ENCODE measurements at places on chromosomes 12 and 14.
A peak's percentile ranks its signal among the peaks of the same experiment; 100 is the strongest.

DNA sequence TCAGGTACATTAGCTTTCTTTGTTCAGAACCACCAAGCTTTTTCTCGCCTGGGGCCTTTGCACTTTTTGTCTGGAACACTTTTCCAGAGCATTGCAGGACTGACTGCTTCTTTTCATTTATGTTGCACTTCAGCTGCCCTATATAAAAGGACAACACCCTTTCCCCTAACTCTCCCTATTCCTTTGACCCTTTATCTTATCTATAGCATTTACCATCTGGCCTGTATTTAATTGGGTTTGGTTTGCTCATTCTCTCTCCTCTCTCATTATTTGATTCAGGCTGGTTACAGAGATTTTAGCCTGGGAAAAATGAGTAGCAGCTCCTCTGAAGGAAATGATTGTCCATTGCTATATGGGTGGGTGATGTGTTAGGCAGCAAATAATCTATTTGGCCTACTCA is 165.4 kb downstream of the KICS2 start:
- DNase-seq = no peak

GRCh38 chr14:88825078-88825458 is 617 bp downstream of the TTC8 start:
- no peak for DNase-seq

DNA sequence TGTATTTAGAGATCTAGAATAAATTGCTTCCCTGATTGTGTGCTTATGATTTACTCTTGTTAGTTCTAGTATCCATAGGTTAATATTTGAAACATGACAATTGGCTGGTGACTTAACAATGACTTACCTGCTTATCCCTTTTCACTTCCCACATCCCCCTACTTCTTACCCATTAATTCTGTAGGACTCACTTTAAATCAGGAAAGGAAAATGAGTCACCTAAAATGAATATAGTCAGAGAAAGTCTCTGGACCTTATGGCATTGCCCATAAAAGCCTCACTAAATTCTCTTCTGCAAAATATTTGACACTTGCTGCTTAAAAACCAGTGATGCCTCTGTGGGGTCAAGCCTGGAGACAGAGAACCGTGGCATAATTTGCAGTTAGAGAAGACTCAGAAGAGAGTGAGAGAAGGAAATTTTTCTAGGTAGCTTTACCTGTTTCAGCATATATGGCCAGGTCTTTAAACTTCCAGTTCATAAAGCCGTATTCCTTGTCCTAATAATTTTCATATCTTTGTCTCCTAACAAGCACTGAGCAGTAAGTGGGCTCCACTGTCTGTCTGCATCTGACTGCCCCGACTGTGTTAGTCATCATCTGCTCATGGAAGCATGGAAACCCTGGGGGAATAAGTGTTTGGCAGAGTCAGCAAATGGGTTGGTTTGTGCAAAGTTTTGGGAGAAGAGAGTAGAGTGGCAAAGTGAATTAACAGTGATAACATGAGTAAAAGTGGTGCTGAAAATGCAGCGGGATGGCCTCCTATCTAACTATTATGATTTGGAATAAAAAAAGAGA is 294.4 kb downstream of the AKAP6 start:
- DNase-seq = no peak

DNA sequence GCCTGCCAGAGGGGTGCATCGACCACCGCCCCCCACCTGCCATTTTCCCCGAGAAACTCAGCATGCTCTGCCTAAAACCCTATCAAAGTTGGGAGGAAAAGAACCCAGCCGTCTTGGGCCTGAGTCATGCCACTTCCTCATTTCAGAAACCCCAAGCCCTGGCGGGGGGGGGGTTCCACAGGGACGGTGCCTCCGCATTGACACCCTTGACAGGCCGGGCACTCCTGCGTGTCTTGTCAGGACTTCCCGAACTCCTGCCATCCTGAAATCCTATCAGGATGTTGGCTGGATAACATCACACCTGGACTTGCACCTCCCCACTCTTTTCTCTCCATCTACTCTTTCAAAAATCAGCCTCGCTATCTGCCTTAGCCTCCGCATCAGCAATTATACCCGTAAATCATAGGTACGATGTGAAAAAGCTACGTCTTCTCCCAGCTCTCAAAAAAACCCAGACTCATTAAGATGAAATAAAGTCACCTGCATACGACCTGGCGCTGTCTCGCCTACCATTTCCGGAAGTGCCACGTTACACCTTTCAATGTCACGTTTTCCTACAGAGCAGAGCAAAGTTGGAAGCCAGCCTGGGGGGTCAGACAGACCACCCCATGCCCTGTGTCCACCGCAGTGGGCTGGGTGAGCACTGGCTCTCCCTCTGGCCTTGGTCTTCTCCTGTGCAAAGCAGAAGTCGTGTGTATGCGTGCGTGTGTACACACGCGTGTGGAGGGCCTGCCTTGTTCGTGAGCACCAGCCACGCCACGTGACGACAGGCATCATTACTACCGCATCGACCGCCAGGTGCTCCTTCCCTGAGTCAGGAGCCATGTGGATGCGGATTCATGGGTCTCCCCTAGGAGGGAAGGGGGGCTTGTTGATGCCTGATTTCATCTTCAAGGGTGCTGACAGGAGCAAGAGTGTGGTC is 96.7 kb downstream of the RFLNA start:
- no peak for DNase-seq

DNA sequence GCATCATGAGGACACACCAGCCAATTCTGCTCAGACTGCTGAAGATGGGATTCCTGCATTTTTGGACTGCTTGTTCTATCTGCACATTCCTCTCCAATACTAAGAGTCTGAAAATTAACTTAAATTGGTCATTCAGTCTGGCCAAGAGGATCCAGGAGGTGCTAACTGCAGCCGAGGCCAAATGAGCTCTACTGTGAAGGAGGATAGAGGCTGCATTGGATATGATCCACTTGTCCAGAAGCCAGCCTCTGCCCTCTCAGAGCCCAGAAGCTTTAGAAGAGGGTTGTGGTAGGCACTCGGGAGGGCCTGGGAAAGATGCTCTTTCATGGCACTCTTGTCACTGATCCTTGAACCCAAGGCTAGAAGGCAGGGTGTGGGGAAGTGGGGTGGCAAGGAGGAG is 37.1 kb upstream of the PLEK2 start:
- DNase-seq = no peak

- DNase-seq = peak; percentile 82
These were observed 415.4 kb upstream of the CCDC196 start for GRCh38 chr14:66070542-66071319.

DNA sequence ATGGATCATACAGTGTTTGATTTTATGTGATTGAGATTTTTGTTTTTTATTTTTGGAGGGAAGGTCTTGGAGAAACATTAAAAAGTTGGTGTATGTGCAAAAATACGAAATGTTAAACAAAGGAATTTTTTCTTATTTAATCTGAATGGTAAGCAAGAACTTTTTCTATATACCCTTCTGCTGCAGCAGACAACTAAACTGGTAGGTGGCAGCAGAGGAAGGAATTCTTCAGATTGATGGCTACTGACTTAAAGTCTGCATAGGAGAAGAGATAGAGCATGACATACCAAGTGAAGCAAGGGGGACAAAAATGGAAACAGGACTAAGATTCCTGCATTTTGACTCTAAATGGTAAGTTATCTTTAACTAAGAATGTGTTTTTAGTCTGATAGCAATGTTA is 42.0 kb upstream of the A2ML1 start:
- DNase-seq = peak; percentile 28

DNA sequence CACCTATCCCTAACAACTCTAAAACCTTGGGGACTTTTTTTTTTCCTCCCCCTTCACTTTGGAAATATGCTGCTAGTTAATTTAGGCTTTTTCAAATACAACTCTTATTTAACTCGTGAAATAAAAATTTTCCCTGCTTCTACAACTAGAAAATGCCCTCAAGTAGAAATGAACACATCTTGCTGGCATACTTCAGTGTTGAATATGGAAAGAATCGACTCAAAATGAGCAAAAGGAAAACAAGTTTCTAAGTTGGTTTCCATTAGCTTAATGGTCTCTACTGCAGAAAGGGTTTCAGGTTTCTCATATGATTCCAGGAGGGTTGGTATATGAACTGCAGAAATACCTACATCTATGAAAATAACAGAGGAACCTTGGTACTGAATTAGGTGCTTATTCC is 118.3 kb upstream of the TMTC1 start:
- no peak for DNase-seq

DNA sequence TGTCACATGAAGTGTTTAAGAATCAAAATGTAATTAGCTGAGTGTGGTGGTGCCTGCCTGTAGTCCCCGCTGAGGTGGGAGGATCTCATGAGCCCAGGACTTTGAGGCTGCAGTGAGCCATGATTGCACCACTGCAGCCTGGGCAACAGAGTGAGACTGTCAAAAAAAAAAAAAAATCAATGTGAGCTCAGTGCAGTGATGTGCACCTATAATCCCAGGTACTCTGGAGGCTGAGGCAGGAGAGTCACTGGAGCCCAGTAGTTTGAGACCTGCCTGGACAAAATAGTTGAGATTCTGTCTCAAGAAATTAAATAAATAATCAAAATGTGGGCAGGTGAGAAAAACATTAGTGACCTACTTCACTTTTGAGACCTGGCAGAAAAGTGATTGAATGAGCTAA is 140.0 kb downstream of the MON2 start:
- DNase-seq = no peak

DNA sequence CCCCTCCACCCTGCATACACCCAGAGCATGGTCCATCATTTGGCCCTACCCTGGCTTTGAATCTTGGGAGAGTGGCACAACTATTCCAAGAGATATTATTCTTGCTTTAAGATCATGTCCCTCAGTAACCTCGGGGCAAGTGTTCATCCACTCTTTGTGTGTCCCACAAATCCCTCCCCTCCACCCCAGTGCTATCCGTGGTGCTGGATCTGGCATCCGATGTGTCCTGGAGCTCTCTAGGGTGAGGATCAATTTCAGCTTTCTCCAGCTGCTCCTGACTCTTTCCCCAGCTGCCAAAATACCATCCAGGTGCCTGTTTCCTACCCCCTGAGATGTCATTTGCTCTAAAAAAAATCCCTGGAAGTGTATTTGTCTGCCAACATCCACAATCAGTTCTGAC is 64.8 kb upstream of the CMKLR1 start:
- DNase-seq = no peak

DNA sequence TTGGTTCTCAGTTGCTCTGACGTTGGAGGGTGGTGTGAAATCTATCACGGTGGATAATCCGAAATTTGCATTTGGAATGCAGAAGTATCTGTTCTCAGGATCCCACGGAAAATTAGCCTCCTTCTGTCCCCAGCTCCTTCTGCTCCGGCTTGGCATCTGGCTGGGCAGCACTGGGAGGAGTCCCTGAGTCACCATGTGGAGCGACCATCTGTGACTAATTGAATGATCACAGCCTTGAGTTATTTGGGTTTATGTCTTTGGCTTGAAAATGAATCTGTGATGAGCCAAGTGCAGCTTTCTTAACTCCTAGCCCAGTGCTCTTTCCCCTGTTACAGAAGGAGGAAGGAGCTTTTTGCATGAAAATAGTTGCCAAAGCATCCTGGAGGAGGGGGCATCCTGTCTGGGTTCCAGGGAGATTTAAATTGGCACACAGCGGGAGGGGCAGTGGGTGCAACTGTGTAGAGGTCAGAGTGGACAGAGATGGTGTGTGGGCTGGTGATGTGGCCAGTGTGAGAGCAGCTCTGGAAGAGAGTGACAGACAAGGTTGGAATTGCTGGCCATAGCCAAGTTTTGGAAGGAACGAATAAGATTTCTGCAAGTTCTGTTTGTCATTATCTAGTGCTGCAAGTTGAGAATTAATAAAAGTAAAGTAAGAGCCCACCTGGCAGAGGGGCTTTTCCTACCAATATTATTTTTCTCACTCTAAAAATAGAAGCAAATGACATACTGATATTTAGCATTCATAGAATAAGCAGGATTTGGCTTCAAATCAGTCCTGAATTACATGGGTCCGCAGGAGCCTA is 74.4 kb downstream of the SLC24A4 start:
- peak; percentile 52 for DNase-seq

DNA sequence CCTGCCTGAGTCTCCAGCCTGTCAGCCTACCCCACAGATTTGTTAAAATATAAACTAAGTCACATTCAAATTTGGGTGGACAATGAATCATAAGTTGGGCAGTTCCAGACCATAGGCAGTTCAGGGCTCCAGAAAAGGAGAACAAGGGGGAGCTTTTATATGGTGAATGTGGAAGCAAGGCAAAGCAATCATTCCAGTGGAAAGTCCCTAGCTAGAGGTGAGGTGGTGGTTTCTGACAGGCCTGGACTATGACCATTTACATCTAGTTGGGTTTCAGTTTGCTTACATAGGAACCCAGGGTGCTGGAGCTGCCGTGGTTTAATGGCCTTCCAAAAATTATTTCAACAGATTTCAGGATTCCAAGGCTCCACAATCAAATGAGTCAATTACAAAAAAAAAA is 207.3 kb downstream of the AEBP2 start:
- no peak for DNase-seq

DNA sequence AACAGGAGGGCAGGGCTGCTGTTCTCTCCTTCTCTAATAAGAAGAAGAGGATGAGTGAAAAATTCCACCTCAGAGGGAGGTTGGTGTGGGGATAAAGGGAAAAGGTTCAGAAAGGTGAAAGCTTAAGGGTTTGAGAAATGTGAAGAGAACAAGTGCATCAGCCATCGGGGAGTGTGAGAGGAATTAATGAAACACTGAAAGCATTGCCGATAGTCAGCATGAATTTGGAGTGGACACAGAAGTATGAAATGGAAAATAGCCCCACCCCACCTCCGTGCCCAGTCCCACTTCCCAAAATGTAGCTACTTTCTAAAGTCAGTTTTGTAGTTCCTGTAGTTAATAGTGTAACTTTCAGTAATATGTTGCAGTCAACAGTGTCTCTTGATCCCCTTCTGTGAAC is 33.4 kb downstream of the DIP2B start:
- no peak for DNase-seq

- peak; percentile 3 for DNase-seq
These were observed 6.3 kb downstream of the ZFP36L1 start for GRCh38 chr14:68786491-68787091.

- DNase-seq = peak; percentile 66
These were observed 61.6 kb upstream of the DAAM1 start for GRCh38 chr14:59126714-59127436.
